ENCODE measurements at places on chromosomes 16 and 17.

- no peak for DNase-seq
Observed at GRCh38 chr16:51648526-51648925, 497.5 kb upstream of the SALL1 start.

DNA sequence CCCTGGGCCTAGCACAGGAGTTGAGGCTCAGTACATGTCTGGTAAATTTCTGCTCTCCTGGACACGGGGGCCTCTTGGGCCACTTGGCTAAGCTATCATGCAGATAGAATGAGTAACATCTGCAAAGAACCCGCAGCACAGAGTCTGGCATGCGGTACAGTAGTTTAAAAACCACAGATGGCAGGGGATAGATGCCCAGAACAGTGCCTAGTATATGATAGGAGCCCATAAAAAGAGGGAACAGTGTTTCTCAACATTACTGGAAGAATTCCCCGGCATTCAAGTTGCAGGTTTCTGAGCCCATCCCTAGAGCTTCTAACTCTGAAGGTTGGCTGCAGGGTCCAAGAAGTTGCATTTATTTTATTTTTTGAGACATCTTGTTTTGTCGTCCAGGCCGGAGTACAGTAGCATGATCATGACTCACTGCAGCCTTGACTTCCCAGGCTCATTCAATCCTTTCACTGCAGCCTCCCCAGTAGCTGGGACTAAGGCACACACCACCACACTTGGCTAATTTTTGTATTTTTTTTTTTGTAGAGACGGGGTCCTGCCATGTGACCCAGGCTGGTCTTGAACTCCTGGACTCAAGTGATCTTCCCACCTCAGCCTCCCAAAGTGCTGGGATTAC lies 5.8 kb downstream of the CDIPT start:
- DNase-seq, result peak; percentile 96

GRCh38 chr16:88558457-88559442 lies 11.5 kb upstream of the ZC3H18 start:
- peak; percentile 64 for DNase-seq

- DNase-seq, result no peak
Observed at GRCh38 chr16:81492311-81492761, 47.7 kb downstream of the CMIP start.

DNA sequence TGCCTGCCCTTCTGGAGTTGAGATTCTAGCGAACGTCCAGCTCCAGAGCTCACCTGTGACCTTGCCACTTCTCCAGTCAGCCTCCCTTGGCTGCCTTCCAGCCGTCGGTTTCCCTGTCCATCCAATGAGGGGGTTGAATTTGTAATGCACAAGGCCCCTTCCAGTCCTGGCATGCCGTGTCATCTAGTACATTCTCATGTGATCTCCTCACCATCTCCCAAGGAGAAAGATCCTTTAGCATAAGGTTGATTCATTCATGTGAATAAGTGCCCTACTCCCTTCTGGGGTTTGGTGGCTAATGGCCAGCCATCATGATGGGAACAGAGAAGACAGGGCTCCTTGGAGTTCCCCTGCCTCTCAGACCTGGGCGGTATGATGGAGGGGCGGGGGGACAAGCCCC lies 18.9 kb upstream of the ABCC3 start:
- no peak for DNase-seq

GRCh38 chr17:39045948-39046679 lies 78.9 kb upstream of the FBXO47 start:
- DNase-seq, result no peak

DNA sequence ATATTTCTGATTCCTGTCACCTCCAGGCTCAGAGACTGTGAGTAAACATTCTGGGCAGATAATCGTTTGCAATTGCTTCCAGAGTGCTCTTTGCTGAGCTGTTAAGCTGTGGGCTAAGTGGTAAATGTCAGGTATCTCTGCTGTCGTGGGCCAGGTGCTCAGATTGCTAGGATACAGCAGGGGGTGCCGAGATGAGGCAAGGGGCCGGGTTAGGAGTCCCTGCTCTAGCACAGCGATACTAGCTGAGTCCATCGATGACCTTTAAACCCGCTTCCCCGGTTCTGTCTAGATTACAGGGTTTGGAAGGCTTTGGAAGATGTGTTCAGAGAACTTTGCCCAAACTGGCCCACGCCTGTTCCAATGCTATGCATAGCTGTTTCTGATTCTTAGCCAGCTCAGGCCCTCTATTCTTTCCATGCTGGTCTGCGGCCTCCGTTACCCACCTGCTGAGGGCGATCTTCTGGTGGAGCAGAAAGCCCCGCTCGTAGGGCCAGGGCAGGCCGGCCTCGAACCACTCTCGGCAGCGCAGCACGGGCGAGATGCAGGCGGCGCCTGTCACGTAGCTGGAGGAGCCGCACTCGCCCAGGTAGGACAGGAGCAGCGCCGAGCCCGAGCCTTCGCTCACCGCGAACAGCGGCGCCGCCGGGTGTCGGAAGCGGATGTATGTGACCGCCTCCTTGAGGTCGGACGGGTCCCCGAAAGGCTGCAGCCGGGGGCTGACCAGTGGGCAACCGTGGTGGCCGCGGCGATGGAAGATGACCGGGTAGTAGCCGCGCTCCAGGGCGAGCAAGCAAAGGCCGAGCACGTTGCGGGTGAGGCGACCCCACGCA lies 979 bp downstream of the ABHD15 start:
- no peak for DNase-seq

GRCh38 chr16:8678068-8678927 lies 3.9 kb downstream of the ABAT start:
- DNase-seq, result peak; percentile 62

DNA sequence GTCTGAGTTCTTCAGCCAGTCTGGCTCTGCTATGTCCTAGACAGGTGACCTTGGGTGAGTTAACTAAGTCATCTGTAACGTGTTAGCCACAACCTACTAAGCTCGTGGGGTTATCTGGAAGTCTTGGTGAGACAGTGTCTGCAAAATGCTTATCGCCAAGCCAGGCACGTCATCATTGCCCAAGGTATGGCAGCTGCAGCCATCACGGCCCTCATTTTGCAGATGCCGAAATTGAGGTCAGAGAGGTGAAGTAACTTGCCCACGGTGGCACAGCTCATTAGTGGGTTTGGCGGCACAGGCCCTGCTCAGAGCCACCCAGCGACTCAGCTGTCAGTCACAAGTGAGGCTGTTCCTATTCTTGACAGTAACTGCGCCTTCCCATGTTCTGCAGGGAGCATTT lies 79.8 kb downstream of the CMIP start:
- no peak for DNase-seq

DNA sequence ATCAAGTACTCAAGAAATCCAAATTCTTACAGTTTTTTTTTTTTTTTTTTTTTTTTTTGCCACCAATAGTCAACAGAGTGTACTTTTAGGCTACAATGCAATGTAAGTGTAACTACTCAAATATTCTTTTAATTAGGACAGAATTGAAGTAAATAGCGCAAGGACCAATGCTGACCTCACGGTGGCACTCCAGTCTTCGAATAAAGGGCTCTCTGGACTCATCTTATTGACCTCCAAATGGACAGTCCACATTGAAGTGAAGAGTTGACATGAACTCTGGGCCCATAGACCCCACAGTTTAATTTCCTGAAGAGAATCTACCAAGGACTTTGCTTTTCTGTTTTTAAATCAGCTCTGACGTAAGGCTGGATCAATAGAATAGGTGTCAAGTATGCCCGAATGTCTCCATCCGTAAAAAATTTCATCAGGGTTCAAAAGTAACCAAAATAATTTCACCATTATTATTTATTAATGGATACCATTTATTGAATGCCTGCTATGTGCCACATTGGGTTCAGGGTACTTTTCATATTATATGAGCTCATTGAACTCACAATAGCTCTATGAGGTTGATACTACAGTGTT lies 7.3 kb upstream of the DDX52 start:
- peak; percentile 48 for DNase-seq

- peak; percentile 67 for DNase-seq
Observed at GRCh38 chr17:40432864-40433528, 10.3 kb upstream of the IGFBP4 start.

DNA sequence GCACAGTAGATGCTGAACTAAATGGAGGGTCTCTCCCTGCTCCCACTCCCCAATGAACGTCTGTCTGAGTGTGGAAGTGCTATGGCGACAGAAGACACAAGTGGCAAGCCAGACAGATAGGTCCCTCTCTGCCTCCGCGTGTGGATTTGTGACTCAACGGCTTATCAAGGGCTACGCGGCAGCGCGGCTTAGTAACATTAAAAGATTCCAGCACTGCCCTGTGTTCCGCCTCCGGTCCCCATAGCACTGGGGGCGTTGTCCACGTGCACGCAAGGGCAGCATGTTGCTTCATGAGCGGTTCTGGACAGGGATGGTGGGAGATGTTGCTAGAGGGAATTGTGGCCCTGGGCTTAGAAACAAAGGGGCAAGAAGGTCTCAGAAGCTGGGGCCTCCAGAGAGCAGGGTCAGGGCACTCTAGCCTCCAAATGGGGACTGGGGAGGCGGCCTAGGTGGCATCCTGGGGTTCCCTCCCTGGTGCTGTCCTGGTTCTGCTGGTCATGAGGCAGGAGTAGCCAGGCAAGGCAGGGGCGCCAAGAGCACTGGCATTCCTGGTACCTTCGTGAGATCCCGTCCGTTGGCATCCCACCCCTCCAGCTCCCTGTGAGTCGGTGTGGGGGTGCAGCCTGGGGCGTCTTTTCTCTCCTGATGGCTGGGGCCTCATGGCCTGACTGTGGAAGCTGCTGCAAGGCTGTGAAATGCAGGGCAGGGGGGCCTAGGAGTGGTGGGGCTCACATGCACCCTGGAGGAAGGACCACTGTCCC lies 9.1 kb downstream of the CRHR1 start:
- DNase-seq, result no peak

GRCh38 chr17:59415397-59415796 lies 83.9 kb downstream of the YPEL2 start:
- no peak for DNase-seq

DNA sequence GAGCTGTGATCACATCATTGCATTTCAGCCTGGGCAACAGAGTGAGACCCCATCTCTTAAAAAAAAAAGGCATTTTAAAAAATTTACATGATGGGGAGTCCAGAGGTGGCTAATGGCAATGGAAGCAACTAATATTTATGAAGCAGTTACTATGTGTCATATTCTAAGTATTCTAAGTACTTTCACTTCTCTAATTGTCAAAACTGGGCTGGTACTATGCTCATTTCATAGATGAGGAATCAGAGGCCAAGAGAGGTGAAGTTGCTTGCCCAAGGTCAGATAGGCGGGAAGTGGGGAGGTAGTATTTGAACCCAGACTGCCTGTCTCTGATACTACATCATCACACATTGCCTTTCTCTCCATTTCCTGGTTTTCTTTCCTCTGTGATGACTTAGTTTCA lies 50.7 kb downstream of the SLC5A11 start:
- DNase-seq, result no peak

GRCh38 chr17:58533616-58534188 lies 19.3 kb upstream of the MTMR4 start:
- no peak for DNase-seq

DNA sequence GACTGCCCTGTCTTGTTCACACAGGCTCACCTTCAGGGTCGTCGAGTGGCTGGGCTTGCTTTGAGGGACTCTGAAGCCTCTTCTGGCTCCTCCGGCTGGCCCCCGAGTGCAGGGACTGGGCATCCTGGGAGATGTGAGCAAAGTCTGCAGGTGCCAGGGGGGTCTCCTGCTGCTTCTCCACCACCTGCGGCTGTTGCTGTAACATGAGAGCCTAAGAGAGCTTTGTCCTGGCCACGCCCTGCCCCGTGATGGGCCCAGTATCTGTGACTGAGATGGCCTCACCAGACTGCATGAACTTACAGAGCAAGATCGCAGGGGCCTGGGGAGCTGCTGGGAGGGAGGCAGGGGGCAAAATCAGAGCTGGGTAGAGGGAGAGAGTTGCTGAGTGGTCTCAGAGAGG lies 12.5 kb downstream of the ERN2 start:
- no peak for DNase-seq

DNA sequence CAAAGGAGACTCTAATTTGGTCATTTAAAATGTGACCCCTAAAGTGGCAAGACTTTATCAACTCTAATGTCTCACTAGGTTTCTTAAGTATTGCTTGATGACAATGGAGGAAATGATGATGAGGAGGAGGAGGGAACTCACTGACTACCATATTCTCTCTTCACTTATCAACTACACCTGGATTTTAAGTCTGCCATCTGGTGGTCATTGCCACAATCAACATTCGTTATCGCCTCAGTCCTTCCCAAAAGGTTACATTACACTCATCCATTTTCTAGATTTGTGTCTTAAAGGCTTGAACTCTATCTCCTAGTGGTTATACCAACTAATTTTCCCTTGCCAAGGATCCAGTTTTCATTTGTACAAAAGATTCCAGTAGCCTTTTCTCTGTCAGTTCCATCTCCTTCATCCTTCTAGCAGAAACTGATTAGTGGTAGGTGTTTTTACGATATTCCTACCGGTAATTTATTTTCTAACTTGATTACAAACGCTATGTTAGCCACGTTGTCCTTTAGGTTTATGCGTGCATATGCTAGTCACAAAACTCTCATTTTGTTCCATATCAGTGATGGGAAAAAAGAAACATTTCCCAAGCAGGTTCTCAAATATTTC lies 114.6 kb upstream of the NOG start:
- DNase-seq, result peak; percentile 15

- DNase-seq, result no peak
Observed at GRCh38 chr16:21150375-21151001, at the start of gene DNAH3. TSS of gene DNAH3 (minus strand) at chr16:21150846. CDS start at chr16:21150319, 527 bp downstream.

DNA sequence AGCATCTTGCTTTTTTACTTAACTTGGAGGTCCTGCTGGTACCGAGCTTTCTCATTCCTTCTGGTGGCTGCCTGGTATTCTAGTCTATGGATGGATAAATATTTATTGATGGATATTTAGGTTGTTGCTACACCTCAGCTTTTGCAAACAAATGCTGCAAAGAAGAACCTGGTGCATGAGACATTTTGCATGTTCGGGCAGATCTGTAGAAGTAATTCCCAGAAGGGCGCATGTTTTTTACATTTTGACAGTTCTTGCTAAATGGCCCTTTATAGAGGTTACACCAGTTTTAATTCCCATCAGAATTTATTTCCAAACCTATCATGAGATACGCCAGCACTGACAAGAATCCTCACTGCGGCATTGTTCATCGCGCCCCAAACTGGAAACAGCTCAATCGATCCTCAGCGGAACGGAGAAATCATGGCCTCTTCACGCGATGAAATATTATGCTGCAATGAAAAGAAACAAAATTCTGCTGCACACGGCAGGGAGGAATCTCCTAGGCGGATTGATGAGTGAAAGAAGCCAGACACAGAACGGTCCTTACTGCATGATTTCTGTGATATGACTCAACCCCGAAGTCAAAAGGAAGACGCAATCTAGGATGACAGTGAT lies 68.0 kb upstream of the CREBBP start:
- no peak for DNase-seq

- no peak for DNase-seq
Observed at GRCh38 chr17:4378626-4379025, 12.2 kb upstream of the UBE2G1 start.

DNA sequence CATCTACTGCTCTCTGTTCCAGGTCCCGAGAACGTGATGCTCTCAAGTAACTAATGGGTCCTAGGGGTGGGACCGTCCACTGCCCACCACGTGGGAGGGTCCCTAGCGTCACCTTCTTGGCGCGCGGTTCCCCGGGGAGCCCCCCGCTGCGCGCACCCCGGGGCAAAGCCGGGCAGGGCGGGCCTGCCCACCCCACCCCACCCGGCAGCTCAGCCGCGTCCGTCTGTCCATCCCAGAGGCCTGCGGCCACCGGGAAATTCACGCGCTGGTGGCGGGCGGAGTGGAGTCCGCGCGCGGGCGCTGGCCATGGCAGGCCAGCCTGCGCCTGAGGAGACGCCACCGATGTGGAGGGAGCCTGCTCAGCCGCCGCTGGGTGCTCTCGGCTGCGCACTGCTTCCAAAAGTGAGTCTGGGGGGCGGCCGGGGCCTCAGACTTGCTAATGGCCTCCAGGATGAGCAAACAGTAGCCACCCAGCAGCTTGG lies 494 bp downstream of the PRSS41 start:
- no peak for DNase-seq

GRCh38 chr16:58494981-58495520 lies 4.9 kb upstream of the NDRG4 start:
- peak; percentile 93 for DNase-seq

Data from fibroblast of villous mesenchyme (primary cell).